GM23248 (cell line): ENCODE measurements at places on chromosomes 4 and X. TPM values are rescaled to one million over a fixed set of nuclear protein-coding genes. Genes with fewer than 3 reads are reported as not detected.

Gene ARSJ
- polyA plus RNA-seq: 32.6 and 33.7 TPM in 2 replicates

Gene GPR34
- polyA plus RNA-seq: 0.09 TPM in 1 of 2 replicates, not detected in the other

Gene HTR2C
- polyA plus RNA-seq: not detected in 2 replicates

Gene FHIP1A
- not detected in 2 replicates for polyA plus RNA-seq

Gene MAGEB1
- polyA plus RNA-seq: not detected in 2 replicates

Gene OTUD6A
- not detected in 2 replicates for polyA plus RNA-seq
